ENCODE measurements at places on chromosomes 11 and 22.

DNA sequence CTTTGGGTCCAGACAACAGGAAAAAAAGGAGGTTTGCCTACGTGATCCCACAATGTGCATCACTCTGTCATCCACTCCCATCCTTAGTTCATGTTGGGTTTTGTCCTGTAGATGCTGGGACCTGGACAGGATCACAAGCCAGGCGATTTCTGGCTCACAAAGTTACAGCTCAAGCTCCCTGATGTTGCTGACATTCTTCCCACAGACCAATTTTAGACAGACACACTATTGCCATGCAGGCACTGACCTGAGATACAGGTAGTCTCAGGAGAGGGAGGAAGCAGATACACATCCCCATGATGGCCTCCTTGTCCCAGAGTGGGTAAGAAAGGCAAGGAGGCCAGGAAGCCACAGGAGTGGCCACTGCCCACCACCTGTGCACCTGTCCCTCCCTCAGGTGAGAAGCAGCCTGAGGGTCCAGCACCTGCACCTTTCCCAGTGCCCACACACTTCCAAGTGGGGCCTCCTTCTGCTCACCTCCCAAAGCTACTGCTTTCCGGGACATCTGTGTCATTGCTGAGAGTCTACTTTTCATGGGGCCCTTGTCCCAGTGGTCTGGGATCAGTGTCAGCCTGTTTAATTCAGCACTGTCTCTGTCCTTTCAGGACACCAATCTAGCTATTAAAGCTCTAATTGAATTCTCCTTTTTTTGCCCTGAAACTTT lies 52.0 kb upstream of the TOP3B start:
- no peak for DNase-seq

- no peak for DNase-seq
These were observed 38.6 kb upstream of the CALCB start for GRCh38 chr11:15034687-15035267.

- no peak for DNase-seq
These were observed at the start of gene MYO18B for GRCh38 chr22:25741692-25742626. MYO18B (plus strand) TSS chr22:25742188; CDS start chr22:25761093, 18,905 bp downstream.

DNA sequence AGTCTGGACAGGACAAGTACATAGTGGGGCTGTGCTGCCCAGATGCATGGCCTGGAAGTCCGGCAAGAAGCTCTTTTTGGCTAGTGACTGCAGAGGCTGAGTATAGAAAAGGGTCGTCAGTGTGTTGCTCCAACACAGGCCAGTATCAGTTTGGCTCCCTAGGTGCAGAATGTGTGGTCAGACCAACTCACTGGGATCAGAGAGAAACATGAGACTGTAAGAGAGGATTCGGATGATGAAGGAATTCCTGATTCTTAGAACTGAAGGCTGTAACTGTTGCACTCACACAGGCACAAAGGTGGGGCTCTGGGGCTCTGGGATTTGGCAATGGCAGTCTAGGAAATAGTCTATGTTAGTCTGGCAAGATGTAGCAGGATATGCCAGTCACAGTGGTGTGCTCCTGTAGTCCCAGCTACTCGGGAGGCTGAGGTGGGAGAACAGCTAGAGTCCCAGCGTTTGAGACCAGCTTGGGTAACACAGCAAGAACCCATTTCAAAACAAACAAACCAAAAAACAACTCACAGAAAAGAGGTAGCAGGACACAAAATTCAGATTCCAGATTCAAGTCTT lies 11.1 kb upstream of the UPB1 start:
- no peak for DNase-seq
